ENCODE measurements at places on chromosomes 1 and 21. TPM values are rescaled to one million over a fixed set of nuclear protein-coding genes. Genes with fewer than 3 reads are reported as not detected.

USP24 gene
- total RNA-seq: 63.7 TPM

NTRK1 gene
- total RNA-seq: 13.9 TPM

MPZ gene
- 9.5 TPM for total RNA-seq

CRYBG2 gene
- 7.9 TPM for total RNA-seq

TAS1R1 gene
- not detected for total RNA-seq

SLC6A9 gene
- total RNA-seq: 3.0 TPM

LCE6A gene
- not detected for total RNA-seq

RNU1-2 gene
- 3,257 TPM for total RNA-seq

ASAP3 gene
- 0.50 TPM for total RNA-seq

PFKFB2 gene
- 4.6 TPM for total RNA-seq

FNDC5 gene
- not detected for total RNA-seq

CFHR3 gene
- total RNA-seq: not detected

NTNG1 gene
- not detected for total RNA-seq

CCDC17 gene
- total RNA-seq: 4.4 TPM

ELF3 gene
- 0.83 TPM for total RNA-seq

CAPN8 gene
- not detected for total RNA-seq

OR6K3 gene
- not detected for total RNA-seq

All from activated naive CD8-positive, alpha-beta T cell treated with anti-CD3 and anti-CD28 coated beads, Interleukin-2, amount 10 ng/mL, durations not matched to agents 7 days and 5 days (primary cell).